ENCODE measurements at places on chromosomes 7 and 10.

- no peak for DNase-seq
Measured at GRCh38 chr10:49484486-49485235, 54.3 kb downstream of the ERCC6 start.

- DNase-seq: no peak
Measured at GRCh38 chr10:34792881-34793280, 22.2 kb downstream of the PARD3 start.

- no peak for DNase-seq
Measured at GRCh38 chr7:15016766-15017165, 114.2 kb upstream of the DGKB start.

- DNase-seq: peak; percentile 79
Measured at GRCh38 chr7:100563809-100564400, 9.8 kb downstream of the SAP25 start.
